ENCODE measurements at places on chromosomes 11 and 22. TPM values are rescaled to one million over a fixed set of nuclear protein-coding genes. Genes with fewer than 3 reads are reported as not detected.

The E2F8 gene
- total RNA-seq, result 11.5 TPM

The IL17REL gene
- 0.20 TPM for total RNA-seq

DNA sequence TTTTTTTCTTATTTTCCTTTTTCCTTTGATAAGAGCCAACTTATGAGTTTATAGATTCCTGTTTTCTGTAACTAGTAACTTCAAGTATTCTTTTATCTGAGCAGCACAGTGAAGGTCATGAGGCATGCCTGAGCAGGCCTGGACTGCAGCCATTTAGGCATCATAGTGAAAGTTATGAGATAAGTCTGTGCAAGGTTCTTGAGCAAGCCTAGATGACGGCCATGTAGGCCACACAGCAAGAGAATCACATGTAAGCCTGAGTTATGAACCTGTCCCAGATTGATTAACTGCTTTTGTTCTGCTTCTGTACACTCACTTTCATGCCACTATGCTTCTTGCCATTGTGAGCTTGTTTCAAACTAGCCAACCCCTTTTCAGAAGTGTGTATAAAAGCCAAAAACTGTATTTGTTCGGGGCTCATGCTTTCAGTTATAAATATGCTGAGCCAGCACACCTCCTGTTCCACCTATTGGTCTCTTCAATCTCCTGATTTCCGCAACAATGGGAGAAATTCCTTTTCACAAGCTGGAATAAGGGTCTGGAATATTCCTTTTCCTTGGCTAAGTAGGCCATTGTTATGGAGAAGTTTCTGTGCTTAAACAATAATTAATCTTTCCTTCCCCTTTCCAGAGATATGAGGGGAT lies 745.7 kb downstream of the FAM181B start:
- no peak overlapping the region for H3K27ac ChIP-seq
- no peaks in the 10 kb centered on the region for H3K36me3 ChIP-seq
- DNase-seq, result no peak
- H3K4me1 ChIP-seq, result no peaks in the 10 kb centered on the region

- no peak overlapping the region for H3K27ac ChIP-seq
- DNase-seq, result no peak
- H3K36me3 ChIP-seq, result no peaks in the 10 kb centered on the region
- H3K4me3 ChIP-seq, result no peak overlapping the region
Measured at GRCh38 chr11:34243600-34244464, 114.0 kb downstream of the ABTB2 start.

DNA sequence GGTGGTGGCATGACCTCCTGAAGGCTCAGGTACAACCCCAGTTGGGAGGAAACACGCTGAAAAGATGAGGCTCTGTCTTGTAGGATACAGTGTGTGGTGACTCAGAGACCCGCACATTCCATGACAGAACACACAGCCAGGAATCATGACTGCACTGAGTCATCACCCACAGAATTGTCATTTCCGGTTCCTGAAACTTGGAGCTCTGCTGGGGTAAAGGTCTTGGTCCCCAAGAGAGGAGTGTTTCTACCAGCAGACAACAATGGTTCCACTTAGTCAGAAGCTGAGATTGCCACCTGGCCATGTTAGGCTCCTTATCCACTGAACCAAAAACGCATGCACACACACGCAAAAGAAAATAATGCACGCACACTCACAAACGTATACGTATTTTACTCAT lies 31.5 kb upstream of the CYB5R3 start:
- H3K27ac ChIP-seq, result no peak overlapping the region
- DNase-seq, result no peak
- no peaks in the 10 kb centered on the region for H3K27me3 ChIP-seq
- H3K36me3 ChIP-seq, result no peaks in the 10 kb centered on the region
- H3K4me1 ChIP-seq, result no peaks in the 10 kb centered on the region

GRCh38 chr11:35583126-35583525 lies 35.1 kb upstream of the FJX1 start:
- no peak overlapping the region for H3K27ac ChIP-seq
- no peaks in the 10 kb centered on the region for H3K36me3 ChIP-seq
- H3K4me3 ChIP-seq, result no peak overlapping the region
- no peaks in the 10 kb centered on the region for H3K27me3 ChIP-seq

DNA sequence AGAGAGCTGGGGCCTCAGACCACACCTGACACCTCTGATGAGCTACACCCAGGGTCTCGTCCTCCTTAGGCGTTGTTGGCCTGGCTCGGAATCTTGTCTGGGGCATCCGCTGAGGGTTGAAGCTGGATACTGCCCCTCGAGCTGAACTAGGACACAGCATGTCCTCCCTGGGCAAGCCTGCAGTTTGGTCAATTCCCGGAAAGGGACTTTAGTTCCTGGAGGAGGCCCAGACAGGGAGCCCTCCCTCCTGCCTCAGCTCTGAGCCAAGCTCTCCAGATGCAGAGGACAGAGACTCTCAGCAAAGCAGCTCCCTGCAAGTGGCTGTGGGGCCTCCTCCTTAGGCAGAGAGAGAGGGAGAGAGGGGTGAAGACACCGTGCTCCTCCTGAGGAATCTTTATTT lies 4.9 kb downstream of the APOL3 start:
- H3K36me3 ChIP-seq, result no peaks in the 10 kb centered on the region
- no peak overlapping the region for H3K4me3 ChIP-seq
- no peak overlapping the region for H3K27ac ChIP-seq
- no peak for DNase-seq
- H3K4me1 ChIP-seq, result peaks cover 10% of the 10 kb centered on the region

DNA sequence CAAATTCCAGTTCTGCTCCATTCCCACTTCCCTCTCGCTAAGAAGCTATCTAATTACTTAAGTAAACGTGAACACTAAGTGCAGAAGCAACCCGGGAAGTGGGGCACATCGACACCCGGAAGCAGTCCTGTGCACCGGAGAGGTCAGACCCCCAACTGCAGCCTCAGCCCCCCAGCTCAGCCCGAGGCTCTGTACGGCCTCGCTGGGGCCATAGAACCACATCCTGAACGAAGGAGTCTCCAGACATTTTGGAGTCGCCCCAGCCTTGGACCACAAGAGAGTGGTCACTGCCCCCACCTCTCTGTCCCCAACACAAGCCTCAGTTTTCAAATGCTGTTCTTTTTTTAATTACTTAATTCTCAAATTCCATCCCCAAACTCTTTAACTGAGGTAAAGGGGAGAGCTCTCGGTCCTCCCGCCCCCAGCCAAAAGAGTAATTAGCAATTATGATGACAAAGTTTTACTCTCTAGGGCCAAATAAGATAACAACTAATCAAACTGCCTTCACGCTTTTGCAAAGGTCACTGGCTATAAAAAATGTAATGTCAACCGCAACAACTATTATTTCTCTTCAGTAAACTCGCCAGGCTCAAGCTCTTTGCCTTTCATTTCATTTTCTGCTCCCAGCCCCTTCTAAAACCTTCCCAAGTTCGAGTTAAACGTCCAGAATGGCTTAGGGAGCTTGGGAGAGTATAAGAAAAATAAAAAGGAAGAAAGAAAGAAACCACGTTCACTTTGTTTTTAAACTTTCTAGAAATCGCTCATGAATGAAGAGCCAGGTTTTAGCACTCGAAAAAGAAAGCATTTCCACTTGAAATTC lies 2.2 kb downstream of the PAX6 start:
- H3K4me1 ChIP-seq, result peaks cover 25% of the 10 kb centered on the region
- peak; percentile 49 for DNase-seq
- no peaks in the 10 kb centered on the region for H3K36me3 ChIP-seq
- peak overlapping the region; percentile 1 for H3K4me3 ChIP-seq

DNA sequence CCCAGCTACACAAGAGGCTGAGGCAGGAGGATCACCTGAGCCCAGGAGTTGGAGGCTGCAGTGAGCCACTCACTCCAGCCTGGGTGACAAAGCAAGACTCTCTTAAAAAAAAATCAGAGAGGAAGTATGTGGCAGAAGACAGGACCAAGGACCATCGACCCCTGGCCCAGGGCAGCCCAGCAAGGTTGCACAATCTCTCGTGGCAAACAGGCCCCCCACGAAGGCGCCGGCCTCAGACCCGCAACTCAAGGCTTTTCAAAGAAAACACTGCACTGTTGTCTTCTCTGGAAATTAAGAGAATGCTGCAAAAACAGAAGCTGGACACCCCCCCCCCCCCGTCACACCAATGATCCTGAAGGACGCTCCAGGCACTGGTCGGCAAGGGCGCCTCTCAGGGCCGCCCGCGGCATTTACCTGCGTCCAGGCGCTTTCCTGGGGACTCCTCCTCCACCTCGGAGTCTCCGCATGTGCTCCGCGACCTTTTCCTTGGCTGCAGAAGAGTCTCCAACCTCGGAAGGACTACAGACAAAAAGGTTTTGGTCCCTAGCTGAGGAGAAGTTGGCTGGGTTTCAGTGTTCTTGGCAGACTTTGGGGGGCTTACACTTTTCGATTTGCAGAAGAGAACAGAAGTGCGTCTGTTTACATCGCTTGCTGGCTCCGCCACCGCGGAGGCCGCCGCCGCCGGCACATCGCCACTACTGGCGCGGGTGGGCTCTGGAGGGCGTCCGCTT lies 40.5 kb downstream of the BRD1 start:
- H3K4me1 ChIP-seq, result 0 out of 2 replicates have a peak, but pooled peaks cover 4% of the 10 kb centered on the region
- H3K27me3 ChIP-seq, result no peaks in the 10 kb centered on the region
- H3K36me3 ChIP-seq, result peaks cover 47% of the 10 kb centered on the region
- no peak overlapping the region for H3K4me3 ChIP-seq
- DNase-seq, result no peak
